Activated CD8-positive, alpha-beta memory T cell treated with anti-CD3 and anti-CD28 coated beads, Interleukin-2, amount 50 U/mL, for 4 hours (primary cell): ENCODE measurements at places on chromosomes 2 and 18.

DNA sequence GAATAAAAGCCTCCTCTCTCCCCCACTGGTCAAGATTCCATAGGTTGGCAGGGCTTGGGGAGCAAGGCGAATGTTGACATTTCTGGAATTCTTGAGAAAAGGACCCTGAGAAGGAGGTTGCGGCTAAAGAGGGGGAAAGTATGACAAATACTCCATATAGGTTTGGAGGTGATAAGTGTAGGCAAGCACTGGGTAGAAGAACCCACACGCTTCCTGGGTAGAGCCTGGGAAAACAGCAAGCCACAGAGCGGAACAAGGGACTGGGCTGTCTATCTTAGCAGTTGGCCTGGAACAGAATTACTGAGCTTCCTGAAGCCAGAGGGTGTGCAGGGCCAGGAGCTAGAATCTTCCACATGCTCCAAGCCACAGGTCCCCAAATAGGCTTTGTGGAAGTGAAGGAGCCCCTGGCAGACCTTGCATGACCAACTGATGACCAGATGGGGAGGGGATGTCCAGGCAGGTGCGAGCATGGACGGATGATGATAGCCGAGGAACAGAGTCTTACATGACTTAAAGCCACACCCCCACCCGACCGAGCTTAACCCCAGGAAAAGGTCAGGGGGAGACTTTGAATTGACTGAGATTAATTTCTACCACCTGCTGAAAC, 9.9 kb downstream of the PRKAG3 start:
- no peak for DNase-seq

GRCh38 chr18:9091066-9091476, 11.4 kb upstream of the NDUFV2 start:
- DNase-seq: no peak

DNA sequence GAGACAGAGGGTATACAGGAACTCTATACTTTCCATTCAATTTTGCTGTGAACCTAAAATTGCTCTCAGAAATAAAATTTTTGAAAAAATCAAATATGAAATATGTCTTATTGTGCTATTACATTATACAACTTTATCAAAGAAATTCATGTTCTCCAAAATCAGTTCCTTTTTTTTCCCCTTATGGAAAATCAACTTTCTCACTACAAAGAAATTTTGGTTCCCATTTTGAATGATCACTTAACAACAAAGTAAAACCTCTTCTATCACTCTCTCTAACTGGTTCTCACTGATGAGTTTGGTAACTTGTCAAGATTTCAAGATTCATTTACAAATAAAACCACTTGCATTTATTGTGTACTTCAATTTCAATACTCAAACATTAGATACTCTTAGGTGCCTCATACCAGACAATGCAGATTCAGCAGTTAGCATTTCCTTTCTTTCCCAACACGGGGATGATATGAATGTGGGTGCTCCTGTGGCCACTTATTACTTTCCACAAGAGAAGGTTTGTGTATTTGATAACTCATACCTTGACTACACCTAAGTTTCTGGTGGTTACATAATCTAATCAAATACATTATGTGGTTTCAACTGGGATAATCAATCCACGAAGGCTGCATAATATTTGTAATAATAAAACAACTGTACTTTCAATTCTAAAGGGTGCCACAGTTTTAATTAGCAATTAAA, 6.4 kb downstream of the PSME4 start:
- DNase-seq: no peak

GRCh38 chr2:4140281-4140970, 437.1 kb downstream of the DCDC2C start:
- DNase-seq: no peak
